Calu3 (cell line): ENCODE measurements at places on chromosomes 7 and 10.

DNA sequence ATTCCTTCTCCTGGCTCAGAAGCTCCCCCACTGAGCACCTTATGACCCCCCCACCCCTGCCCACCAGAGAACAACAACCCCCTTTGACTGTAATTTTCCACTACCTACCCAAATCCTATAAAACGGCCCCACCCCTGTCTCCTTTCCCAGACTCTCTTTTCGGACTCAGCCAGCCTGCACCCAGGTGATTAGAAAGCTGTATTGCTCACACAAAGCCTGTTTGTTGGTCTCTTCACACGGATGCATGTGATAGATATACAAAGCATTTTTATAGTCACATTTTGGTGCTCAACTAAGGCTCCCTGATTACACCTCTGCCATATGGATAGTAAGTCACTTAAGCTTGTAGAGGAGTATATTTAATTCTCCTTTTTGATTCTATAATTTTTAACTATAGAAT is 985.8 kb downstream of the REEP3 start:
- DNase-seq = peak; percentile 41

DNA sequence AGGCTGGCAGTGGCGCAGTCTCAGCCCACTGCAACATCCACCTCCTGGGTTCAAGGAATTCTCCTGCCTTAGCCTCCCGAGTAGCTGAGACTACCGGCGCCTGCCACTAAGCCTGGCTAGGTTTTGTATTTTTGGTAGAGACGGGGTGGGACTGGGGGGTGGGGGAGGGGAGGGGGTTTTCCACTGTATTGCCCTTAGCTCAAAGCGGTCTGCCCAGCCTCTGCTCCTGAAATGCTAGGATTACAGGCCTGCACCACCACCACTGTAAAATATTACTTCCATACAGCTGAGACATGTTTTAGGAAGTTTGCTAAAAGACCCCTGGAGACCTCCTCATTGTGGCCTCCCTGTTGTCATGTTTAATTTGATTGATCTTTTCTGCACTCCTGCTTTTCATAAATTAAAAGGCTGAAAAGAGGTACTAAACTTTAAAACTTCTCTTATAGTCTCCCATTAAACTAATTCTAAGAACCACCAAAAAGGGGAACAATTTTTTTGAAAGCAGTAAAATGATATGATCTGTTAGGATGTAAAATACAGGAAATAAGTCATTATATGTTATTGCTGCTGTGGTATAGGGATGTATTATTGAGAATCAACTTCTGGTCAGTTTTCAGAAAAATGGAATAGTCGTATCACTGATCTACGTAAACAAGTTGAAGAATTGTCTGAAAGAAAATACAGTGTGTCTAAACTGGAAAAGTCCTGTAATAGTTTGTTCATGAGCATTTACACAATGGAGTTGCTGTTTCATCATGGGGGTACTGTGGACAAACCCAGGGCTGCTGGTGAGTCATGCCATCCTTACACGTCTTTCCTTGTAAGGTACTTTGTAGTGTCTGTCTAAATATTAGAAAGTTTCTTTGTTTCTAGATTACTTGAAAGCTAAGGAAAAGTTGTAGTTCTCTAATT is 72.9 kb upstream of the TMEM248 start:
- DNase-seq = peak; percentile 36

DNA sequence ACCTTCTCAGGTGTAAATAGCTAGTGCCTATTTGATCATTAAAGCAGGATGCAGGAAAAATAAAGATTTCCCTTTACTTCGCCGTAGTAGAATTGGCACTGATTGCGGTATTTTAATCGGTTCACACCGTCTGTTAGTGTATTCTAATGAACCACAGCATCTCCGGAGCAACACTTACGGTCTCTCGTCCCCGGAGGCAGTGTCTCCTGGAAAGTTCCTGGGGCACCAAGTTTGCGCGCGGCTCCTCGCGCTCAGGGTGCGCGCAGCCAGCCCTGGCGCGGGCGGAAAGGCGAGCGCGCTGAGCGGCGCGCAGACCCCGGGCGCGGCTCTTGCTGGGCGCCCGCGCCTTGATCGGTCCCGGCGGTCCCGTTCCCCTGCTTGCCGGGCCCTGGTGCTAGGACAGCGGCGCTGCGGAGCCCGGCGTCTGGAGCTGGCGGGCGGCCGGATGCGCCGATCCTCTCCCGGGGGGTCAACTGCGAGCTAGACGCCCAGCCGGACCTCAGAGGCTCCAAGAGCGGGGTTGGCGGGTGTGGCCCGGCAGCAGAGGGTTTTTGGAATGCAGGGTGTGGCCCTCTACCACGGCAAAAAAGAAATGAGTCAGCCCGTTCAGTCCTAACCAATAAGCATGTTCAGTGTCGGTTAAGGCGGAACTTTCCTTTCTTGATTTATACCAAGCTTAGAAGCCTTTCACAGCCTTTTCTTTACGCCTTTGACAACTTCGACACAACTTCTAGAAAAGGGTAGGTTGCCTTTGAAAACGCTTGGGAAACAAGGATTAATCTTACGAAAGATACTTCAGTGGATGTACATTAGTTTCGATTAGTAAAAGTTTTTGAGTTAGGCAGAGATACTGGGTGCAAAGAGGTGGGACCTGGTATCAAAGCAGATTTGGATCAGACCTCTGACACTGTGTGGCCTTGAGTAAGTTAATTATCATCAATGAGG is 166.8 kb upstream of the ASAH2 start:
- peak; percentile 81 for DNase-seq

GRCh38 chr10:123472606-123473005 is 193.5 kb upstream of the GPR26 start:
- no peak for DNase-seq
